ENCODE measurements at places on chromosomes 4 and X.

DNA sequence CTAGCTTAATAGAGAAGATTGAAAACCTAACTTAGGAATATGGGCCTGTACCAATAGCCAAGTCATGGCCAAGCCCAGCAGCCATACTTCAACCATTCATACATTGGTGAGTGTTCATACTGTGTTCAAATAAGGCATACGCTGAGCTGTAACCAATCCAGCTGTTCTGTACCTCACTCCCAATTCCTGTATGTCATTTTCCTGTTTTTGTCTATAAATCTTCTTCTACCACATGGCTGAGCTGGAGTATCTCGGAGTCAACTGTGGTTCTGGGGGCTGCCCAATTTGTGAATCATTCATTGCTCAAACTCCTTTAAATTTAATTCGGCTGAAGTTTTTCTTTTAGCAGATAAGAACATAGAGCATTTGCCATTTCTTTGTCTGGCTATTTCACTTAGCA lies 195.3 kb upstream of the ANKRD50 start:
- DNase-seq: peak; percentile 34

- DNase-seq: no peak
These were observed 219.0 kb upstream of the DKK2 start for GRCh38 chr4:107255114-107255513.

GRCh38 chr4:82046796-82047195 lies 327.0 kb downstream of the HNRNPD start:
- DNase-seq: no peak

DNA sequence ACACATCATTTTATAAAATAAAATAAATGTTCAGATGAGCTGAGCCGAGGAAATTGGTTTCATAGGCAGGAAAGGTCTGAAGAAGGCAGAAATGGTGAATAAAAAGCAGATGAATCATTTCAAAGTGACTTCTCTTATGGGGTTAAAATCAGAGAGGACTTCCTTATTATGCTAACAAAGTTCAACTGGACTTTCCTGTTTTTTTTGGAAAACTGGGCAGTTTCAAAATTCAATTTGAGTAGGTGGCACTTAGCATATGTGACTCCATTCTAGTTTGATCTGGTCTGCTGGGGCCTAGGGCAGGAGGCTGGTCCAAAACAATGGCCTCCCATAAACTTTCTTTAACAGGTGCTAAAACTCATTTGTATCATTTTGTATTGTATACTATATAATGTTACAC lies 1794.9 kb upstream of the TENM3 start:
- DNase-seq: no peak

GRCh38 chr4:84606645-84607044 lies 23.7 kb downstream of the CDS1 start:
- no peak for DNase-seq

DNA sequence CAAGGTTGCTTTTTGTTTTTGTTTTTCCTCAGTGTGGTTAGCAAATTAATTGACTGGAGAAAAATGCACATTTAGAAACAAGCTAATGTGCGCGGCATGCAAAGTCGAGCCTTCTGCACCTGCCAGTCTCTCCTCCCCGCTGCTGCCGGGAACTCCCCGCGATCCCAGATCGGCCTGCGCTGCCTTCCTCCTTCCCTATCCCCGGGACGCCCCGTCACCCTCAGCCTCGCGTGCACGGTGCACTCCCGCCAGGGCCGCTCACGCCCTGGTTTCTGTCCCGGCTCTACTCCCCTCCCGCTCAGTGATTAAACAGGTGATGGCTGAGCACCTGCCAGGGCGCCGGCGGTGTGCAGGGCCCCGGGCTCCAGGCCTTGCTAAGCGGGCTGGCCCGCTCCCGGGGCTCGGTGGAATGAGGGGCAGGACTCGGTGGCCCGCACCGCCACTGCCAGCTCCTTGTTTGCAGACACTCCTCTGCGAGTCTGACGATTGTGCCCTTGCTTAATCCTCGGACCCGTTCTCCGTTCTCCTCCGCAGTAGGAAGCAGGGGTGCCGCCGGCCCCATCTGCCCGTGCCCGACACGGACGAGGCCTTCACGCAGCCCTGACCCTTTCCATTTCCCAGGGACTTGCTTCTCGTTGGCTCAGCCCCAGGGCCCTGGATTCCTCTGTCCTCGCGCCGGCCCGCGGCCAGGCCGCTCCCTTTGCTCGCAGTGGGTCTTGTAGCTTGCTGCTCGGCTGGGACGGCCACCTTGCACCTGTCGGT lies 143.4 kb downstream of the TRIML1 start:
- DNase-seq: no peak

- DNase-seq: no peak
These were observed 110.7 kb upstream of the IGSF1 start for GRCh38 chrX:131399678-131400428.

DNA sequence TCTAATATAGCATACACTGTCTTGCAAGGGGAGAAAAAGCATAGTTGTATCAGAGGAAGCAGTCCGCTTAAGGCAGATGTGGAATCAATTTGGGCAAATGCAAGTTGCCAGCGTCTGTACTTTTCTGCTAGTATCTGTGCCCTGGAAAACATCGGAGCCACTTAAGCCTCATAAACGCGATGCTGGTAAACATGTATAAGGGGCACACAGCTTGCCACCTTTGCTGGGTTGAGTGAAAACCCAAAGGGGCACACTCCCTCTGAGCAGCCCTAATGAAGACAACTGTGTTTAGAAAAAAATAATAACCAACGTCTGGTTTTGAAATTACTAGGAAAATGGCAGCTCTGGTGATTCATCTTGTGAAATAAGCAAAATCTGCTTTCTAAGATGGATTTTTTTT lies 24.3 kb downstream of the SMIM20 start:
- DNase-seq: no peak

DNA sequence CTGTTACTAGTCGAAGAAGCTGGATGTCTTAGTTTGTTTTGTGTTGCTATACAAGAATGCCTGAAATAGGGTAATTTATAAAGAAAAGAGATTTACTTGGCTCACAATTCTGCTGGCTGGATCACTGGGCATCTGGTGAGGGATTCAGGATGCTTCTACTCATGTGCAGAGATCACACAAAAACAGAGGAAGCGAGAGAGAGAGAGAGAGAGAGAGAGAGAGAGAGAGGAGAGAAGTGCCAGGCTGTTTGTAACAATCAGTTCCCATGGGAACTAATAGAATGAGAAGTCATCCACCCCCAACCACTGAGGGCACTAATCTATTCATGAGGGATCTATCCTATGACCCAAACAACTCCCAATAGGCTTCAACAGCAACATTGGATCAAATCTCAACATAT lies 66.2 kb upstream of the FAM9A start:
- no peak for DNase-seq

GRCh38 chr4:3765271-3766035 lies 732 bp upstream of the ADRA2C start:
- peak; percentile 66 for DNase-seq

DNA sequence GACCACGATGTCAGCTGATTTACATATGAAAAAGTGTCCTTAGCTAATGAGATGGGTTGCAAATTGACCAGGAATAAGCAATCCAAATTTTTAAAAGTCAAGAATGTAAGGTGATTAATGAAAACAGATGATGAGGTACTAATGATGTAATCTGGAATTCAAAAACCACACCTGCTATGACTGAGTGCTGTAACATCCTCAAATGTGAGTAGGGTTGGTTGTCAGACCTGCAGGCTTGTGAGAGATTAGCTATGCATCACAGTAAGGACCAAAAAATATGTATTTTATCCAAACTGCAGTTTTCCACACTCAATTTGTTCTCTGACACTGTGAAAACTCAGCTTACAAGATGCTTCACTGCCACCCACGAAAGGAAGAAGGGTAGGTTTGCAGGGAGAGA lies 242.5 kb downstream of the OPHN1 start:
- DNase-seq: no peak

GRCh38 chr4:26116057-26116456 lies 202.0 kb downstream of the SMIM20 start:
- no peak for DNase-seq

DNA sequence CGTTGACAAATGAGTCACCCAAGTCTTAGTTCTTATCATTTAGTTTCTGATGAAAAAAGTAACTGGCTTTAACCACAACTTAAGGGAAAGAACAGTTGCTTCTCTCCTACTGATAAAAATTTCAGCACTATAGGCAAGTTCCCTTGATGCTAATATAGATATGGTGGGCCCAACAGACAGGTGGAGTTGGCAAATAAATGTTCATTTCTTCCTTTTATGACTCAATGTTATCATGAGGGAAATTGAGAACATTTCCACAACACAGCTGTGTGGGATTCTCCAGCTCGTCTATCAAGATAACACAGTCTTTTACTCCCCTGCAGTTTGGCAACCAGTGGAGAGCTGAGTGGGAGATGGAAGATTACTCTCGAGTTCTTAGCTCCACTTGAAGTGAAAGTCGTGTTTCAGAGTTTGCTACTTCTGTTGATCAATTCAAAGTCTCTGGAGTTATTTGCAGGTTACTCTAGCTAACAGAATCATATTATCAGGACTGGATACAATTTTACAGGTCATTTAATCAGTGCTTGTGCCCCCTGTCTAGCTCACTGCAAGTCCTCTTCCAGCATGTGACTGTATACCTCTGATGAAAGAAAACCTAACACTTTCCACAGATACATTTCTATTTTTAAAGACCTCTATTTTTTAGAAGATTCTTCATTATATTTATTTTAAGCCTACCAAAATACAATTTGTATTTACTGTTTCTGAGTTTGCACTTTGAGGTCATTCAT lies 270.6 kb upstream of the GK2 start:
- no peak for DNase-seq

DNA sequence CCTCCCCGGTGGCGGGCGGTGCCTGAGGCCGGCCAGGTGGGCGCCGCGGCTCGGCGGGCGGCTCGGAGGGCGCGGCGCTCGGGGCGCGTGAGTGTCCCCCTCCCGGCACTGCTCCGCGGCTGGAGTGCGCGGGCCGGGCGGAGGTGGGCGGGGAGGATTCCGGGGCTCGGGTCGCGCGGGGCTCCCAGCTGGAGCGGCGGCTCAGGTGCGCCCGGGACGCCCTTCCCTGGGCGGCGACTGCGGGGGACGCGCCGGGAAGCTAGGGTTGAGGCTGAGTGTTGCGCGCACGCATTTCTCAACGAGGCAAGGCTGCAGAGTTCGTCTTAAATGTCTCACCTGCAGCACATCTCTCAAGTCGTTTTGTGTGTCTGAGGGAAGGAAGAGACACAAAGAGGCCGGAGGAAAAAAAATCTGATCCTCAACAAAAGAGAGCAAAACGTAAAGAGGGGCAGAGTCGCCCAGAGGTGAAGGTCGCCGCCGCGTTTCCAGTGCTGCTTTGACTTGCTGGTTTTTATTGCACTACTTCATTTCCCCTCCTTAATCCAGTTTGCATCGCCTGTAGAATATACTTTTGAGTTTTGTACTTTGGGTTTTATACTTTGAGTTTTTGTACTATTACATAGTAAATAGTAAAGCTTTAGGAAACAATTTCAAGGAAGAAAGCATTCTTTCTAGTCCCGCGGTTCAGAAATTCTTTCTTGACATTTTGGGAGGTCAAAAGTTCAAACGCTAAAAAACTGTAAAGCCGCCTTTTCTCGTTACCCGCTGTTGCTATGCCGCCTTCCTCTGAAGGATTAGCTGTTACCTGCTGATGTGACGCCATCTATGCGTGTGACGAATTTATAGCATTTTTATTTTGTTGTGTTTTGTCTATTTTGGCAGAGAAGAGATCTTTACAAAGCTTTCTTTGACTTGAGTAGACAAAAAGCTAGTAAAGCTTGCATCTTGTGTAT lies 106.5 kb upstream of the STOX2 start:
- DNase-seq: no peak

DNA sequence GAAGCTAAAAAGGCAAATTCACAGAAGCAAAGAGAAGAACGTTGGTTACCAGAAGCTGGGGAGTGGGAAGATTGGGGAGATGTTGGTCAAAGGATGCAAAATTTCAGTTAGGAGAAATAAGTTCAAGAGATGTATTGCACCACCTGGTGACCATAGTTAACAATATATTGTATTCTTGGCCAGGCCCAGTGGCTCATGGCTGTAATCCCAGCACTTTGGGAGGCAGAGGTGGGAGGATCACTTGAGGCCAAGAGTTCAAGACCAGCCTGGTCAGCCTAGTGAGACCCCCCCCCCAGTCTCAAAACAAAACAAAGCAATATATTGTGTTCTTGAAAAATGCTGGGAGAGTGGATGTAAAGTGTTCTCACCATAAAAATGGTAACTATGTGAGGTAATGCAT lies 67.9 kb downstream of the TAB3 start:
- no peak for DNase-seq

DNA sequence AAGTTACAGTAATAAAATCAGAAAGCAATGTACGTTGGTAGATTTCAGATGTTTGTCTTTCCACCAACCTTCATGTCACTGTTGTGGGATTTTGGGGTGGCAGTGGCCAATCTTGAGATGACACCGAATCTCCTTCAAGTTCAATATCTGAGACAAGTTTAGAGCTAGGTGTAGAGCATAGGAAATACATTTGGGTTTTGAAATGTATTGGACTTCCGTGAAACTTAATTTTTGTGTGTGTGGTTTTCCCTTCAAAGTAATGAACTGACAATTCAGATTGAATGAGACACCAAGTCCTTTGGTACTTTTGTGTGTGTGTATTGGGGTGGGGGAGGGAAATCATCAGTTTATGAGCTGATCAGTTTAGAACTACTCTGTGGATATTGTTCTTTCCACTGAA lies 1.8 kb downstream of the WDR44 start:
- no peak for DNase-seq

GRCh38 chr4:82770607-82771006 lies 28.0 kb downstream of the SCD5 start:
- DNase-seq: no peak

DNA sequence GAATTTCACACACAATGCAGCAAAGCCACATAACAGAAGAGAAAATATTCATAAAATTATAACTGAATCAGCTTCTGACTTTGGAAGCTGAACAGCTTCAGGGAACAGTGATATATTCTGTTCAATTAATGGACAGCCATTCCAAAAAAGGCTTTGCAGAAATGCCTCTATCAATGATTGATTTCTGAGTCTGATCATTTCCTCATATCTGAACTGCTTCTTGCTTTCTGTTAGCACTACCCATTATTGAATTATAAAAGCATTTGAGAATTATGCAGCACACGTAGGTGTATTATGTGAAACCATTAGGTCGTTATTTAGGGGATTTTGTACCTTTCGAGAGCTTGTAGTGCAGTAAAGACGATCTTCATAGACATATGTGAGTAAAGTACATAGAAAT lies 159.6 kb downstream of the STIM2 start:
- no peak for DNase-seq

DNA sequence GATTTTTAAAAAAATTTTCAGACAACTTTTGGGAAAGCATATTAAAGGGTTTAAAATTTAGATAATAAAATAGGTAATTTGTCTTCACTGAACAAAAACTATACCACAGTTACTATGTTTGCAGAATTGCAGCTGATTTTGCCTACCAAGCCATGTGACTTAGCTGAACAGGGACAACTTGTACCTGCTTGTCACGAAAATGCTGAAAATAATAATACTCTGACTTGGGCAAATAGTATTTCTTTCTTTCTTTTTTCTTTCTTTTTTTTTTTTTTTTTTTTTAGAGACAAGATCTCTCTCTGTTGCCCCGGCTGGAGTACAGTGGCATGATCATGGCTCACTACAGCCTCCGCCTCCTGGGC lies 225.2 kb upstream of the PPP1R2C start:
- no peak for DNase-seq

DNA sequence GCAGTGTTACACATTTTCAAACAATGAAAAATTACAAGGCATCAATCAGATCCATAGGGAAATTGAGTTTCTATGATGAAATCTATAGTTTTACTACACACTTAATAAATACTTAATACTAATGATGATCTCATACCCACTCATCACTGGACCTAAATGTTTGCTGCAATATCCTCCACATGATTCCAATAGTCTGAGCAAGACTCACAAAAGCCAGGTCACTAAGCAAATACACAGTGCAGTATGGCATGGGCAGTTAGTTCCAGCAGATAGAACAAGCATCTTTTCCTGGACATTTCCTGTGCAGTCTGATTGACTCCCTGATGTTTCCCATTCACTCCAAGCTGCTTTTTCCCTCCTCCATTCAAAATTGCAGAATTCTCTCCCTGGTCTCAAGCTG lies 109.0 kb upstream of the ATOH1 start:
- DNase-seq: no peak

Measured in MG63 (cell line).